Ammon's horn (tissue), 1 donor: ENCODE measurements at places on chromosomes 2 and 18.
A peak's percentile ranks its signal among the peaks of the same experiment; 100 is the strongest.

DNA sequence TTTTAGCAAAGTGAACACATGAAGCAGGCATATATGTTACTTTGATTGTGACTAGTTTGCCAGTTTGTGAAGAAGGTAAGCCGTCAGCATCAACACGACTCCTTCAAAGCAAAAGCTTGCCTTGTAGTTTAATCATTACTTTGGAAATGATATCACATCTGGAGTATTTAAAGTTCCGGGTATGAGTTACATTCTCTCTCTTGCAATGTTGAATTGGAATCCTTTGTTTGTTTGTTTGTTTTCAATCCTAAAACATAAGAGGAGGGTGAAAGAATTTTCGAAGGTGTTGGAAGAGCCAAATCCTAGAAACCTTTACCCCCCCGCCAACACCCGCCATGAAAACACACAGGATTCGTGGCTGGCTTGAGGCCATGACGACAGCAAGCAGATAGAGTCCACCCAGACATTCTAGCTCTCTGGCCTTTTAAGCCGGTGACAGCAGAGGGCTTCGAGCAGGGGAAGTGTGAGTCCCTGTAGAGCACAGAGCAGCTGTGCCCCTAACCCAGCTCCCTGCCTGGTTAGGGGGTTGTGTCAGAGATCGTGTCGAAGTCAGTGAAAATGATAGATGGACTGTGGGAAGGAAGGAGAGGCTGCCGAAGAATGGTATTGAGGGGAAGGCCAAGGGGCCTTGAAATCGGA, 103.8 kb upstream of the SMIM21 start:
- no peak for DNase-seq

DNA sequence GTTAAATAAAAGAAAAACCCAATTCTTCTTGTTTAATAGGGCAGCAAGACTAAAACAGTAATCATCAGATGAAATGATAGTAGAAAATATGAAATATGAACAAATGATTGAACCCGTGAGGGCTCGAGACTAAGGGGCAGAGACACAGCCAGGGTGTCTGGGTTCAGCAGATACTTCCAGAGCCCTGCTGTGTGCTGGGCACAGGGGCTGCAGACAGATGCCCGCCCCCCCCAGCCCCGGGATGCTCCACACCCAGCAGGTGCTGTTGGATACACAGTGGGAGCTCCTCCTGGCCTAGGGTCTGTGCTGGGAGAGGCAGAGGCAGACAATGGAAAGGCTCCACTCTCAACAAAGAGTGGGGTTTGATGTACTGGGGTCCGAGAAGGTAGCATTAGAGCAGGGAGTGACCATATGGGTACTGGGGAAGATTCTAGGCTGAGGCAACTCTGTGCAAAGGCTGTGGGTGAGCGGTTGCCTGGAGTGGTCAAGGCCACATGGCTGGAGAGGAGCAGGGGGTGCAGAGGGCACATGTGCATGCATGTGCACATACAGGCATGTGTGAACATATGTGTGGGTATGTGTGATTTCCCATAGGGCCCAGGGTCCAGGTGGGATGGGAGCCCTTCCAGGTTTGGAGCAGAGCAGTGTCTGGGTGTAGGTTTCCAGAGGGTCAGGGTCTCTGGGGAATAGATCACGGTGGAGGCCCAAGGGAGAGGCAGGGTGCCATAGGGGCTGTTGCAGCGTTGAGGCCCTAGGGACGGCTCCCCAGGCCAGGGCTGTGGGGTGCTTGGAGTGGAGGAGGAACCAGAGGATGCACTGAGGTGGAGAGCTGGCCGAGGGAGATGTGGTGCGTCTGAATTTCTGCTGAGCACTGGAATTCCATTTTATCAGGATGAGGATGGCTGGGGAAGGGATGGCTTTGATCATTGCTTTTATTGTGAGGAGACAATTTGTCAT, 36.7 kb downstream of the LDLRAD4 start:
- no peak for DNase-seq

GRCh38 chr2:124623560-124623959, 598.5 kb downstream of the CNTNAP5 start:
- no peak for DNase-seq

DNA sequence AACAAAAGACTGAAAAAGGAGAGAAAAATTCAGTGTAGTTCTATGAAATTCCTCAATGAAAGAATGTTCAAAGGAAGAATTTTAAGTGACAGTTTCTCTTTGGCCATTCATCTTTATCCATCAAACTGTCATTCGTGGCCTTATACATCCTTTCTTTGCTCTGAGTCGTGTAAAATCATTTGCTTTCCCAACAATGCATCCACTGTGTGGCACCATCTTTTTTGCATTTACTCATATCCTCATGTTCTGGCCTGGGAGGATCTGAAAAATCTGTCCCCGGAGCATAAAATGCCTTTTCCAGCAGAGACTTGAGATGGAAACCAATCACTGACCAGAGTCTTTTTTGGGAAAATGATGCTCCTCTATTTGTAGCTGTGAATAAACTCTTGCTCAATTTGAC, 240.3 kb upstream of the ETAA1 start:
- DNase-seq = no peak

DNA sequence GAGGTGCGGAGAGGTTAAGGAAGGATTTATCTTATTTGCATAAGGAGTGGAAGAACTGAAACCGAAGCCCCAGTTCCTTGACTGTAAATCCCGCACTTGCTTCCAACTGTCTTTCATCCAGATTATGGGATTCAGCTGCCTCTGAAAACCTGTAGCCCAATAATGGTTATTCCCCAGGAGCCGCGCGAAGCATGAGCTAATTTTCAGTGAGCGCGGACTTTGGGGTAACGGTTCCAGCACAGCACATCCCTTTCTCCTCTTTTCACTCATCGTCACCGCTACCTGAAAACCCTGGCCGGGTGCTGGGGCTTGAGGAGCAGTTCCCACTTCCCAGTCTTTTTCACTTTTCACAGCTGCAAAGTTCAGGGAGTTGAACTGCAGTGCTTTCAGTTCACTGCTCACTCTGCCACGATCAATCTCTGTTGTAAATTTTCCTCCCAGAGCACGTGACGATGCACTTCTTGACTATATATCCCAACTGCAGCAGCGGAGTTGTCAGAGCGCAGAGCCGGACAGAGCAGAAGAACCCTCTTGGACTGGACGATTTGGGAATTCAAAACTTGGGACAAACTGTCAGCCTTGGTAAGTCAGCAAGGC, at the start of gene KCNE4:
Gene KCNE4, plus strand, starts transcription at position 498 of the 597 bp plus-strand sequence. CDS start 641 bp downstream, outside the sequence.
- DNase-seq = peak; percentile 53

DNA sequence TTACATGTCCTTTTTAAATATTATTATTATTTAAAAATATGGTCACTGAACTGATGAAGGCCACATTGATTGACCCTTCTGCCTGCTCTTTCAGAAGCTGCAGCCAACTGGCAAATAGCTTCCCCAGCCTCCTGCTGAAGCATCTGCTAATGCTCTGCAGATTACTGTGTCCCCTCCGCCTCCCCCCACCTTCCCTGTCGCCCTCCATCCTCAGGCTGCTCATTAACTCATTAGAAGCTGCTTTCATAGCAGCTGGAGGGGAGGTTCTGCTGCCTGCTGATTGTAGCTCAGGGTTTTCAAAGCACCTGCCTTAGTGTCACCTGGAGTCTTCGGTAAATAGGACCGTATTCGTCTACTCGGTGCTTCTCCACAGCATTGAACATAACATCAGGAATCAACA, 24.8 kb upstream of the LMAN1 start:
- no peak for DNase-seq

DNA sequence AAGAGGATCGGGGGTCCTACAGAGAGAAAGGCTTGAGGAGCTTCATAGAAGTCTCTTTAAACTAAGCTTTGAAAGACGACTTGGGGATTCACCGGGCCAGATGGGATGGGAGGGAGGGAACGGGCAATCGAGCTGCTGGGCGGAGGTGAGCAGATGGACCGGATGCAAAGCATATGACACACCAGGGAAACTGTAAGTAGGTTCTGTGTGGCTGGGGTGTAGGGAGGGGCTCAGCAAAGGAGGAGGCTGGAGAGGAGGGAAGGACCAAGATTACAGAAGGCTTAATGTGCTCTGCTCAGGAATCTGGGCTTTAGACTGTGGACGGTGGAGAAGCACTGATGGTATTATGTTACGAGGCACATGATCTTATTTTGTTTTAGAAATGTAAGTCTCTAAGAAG, 131.5 kb downstream of the MAIP1 start:
- no peak for DNase-seq

- DNase-seq = no peak
Measured at GRCh38 chr18:79853303-79853992, 55.7 kb downstream of the KCNG2 start.
